ENCODE measurements at places on chromosomes 16 and 17.

DNA sequence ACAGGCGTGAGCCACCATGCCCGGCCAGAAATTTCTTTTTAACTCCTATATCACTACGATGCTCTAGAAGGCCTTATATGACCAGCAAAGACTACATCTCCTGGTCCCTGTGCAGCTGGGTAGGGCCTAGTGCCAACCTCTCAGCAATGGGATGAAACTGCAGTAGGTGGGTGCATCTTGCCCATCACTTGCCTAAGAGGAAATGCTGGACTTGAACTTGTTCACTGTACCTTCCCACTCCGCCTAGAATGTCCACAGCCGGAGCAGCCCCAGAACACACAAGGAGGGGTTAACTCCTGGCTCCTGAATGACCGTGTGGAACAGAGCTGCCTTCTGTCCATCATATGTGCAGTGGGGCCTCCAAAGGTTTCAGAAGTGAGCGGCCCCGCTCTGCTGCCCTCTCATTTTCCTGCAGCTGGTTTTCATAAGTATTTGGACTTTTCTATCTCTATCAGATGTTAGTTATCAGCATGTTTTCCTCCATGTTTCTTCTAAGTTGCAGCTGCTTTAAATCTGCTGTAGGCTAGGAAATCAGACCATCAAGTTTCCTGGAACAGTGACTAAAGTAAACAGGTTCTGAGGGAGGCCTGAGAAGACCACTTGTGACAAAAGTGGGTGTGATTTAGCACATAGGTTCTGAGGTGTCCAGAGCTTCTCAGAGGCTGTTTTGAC lies 52.5 kb downstream of the WSB1 start:
- DNase-seq: no peak

DNA sequence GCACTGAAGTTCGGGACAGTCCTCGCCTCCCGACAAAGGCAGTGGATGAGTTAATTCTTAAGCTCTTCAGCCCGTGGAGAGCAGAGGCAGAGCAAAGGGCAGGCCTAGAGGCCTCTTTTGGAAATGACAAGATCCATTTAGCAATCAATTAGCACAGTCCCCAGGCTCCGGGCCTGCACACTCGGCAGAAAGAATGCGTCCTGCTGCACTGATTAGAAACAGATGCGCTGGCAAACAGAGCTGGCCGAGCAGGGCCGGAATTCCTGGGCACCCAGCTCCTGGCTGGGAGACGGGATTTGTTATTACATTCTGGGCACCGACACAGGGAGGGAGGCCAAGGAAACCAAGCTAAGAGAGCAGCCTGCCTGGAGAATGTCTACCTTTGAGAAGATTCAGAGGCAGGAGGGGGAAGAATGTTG lies 162.9 kb downstream of the COPRS start:
- DNase-seq: no peak

DNA sequence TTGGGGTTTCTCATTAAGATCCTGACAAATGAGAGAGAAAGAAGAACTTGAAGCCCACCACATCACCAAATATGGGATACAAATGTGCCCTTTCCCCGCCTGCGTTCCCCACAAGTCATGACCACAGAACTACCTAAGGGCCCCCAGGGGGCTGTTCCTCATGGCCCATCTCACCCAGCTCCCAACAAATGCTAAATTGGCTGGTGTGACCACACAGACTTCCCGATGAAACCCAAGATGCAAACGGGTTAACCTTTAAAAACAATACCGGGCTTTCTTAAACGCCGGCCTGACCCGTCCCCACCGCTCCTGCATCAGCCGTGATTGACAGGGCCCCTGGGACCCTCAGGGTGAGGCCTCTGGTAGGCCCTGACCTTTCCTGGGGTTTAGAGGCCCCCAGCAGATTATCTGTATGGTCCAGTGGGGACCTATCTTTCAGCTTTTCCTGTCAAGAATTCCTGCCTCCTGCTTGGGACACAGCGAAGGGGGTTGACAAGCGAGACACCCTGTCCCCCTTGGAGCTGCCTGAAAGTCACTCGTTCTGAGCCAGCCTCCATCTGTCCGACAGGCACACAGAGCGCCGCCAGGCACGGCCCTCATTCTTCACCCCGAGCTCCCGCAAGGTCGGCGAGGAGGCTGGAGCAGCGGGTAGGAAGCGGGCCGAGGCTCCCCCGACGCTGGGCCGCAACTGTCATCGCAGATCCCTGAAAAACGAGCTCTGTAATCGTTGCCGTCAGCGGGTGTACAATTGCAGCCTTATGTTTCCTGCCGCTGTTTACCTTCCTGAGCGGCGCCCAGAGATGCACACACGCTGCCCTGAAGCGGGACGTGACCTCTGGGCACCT lies 300.1 kb downstream of the FOXL1 start:
- DNase-seq: no peak

DNA sequence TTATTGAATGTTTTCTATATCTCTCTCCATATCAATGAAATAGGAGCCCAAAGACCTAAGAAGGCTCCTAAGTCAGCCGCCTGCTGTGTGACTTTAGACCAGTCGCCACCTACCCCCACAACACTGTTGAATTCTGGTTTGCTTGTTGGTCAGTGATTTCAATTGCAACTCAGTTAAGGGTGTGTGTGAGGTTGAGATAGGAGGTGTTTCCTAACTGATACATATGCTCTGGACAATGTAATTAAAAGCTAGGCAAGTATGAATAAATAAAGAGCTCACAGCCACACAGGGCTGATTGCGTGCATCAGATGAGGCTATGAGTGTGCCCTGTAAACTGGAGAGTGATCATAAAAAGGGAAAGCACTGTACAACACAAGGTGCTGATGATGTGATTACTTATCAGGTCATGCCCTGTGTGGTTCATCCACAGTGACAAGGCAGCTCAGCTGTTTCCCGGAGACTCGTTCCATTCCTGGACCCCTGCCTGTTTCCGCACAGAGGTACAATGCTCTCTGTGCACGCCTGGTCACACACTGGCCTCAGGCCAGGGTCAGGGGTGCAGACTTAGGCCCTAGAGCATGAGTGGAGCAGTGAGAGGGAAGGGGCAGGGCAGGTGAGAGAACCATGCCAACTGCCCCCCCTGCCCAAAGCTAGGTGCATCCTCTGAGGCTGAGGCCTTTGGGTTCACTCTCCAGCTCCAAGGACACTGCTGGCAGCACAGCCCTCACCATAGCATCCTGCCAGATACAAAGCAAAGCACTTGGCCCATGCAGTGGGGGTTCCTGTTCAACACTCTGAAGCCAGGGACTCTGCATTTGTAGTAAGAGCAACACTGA lies 3.3 kb upstream of the KRT35 start:
- no peak for DNase-seq

DNA sequence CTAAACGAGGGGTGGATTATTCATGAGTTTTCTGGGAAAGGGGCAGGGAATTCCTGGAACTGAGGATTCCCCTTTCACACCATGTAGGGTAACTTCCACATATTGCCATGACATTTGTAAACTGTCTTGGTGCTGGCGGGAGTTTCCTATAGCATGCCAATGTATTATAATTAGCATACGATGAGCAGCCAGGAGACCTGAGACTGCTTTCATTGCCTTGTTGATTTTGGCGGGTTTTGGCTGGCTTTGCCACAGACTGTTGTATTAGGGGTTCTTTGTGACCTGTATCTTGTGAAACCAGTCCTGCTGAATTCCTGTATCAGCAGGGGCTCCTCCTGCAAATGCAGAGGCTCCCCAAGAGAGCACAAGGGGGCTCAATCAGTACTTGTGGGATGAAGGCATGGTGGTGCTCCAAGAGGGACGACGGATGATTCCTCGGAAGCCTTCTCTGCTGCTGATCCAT lies 104.4 kb upstream of the CACNG5 start:
- DNase-seq: no peak
